ENCODE measurements at places on chromosomes 1 and 21.

GRCh38 chr21:46067505-46068201 is 30.3 kb upstream of the COL6A2 start:
- DNase-seq, result no peak

DNA sequence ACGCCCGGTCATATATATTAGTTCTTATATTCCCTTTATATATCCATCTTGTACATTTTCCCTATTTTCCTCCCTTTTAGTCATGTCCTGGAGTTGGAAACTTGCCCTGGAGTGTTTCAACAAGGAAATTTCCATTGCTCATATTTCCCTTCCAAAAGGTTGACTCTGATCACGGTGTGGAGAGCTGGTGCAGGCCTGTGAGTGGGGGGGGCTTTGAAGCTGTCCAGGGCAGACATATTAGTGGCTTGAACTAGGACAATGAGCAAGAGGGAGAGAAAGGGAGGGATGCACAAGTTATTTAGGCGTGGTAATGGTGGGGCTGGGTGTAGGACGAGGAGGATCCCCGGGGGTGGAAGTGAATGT is 30.4 kb upstream of the TMEM61 start:
- DNase-seq, result no peak

- peak; percentile 50 for DNase-seq
Observed at GRCh38 chr1:3222042-3222692, 153.2 kb downstream of the PRDM16 start.

DNA sequence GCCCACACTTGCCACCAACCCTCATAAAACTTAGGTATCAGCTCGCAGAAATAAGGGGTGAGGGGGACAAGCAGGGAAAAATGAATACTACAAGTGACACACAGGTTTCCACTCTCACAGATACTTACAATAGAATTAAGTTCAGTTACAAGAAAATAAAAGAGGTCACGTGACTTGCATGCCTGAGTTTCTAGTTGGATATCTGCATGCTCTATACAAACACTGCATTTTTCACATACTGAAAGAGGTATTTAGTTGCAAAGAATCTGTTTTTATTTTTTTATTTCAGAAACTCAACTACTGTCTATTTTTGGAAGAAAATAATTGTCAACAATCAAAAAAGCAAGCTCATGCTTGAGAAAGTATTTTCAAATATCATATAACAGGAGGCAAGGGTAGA is 43.5 kb downstream of the DPYD start:
- DNase-seq, result no peak

DNA sequence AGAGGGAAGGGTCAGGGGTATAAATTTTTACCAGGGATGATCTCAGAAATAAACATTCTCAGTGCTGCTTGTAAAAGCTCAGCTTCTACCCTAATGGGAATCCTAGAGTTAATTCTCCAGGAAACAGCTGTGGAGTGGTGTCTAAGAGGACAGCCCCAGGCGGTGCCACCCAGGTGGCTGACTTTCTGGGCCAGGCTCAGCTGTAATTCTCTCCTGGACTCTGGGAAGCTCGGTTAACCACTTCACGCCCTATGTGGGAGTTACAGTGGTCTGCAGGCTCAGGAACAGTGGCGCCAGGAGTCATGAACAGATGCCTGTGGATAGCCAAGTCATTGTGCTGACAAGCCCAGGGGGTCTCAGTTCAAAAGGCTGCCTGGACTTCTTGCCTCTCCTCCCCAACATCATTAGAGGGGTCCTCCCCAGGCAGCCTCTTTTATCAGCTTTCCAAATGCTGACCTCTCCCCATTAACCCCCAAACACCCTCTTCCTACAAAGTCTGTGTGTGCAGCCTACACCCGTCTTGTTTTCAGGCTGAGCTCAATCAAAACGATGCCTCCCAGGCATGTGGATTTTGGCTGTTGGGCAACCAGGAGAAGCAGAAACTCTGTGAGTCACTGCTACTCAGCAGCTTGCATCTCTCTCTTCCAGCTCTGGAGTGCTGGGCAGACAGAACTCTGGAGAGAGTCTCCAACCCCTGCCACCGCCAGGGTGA is 1.2 kb downstream of the HHIPL2 start:
- no peak for DNase-seq

- peak; percentile 44 for DNase-seq
Observed at GRCh38 chr1:162878000-162878596, 17.1 kb upstream of the CCDC190 start.

GRCh38 chr1:113247782-113248181 is 142.5 kb upstream of the MAGI3 start:
- DNase-seq, result no peak

DNA sequence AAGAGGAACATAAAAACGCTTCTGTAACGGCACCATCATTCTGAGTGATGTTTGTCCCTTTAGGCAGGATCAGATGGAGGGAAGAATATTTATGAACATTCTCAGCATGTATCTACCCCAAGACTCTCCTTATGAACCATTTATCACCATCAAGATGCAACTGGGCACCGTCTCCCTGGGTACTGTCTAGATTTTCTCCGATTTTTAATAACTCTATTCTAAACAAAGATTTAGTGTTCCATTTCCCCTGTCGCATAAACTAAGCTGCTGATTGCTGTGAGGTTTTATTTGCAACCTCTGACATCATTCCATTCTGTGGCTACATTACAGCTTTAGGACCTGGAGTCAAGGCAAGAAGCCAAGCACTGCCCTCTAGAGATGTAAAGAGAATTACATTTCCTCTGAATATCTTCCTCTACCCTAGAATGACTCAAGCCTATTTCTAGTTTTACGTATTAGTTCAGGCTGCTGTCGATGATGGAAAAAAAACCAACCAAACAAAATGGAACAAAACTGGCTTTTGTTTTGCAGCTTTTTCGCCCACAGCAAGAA is 130.1 kb upstream of the MAP1LC3C start:
- peak; percentile 23 for DNase-seq

DNA sequence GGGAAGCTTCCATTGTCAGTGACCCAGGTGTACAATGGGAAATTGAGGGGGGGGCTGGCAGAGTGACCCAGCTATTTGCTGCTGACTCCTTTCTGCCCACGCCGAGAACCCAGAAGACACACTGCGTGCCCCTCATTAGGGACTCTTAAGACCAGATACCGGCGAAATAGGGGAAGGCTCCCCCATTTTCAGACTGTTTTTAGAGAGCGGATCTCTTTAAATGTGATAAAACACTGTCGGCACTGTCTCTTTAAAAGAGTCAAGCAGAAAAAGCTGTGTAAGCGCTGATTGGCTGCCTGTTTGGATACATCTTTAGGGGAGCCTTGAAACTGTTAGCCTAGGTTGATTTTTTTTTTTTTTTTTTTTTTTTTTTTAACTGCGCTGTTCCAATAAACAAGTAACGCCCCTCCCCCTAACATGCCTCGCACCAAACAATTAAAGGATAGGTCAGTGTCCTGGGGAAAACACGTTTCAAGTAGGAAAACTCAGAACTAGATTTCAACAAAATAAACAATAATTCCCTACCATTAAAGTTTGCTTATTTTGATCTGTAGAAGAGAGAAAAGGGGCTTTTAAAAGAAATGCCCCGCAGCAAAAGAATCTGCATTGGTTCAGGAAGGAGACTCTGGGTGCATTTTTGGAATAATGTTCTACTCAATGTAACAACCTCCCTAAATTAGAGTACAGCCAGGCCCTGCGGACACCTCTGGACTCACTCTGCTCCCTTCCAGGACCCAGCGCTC is 1.4 kb upstream of the SSBP3 start:
- peak; percentile 99 for DNase-seq

DNA sequence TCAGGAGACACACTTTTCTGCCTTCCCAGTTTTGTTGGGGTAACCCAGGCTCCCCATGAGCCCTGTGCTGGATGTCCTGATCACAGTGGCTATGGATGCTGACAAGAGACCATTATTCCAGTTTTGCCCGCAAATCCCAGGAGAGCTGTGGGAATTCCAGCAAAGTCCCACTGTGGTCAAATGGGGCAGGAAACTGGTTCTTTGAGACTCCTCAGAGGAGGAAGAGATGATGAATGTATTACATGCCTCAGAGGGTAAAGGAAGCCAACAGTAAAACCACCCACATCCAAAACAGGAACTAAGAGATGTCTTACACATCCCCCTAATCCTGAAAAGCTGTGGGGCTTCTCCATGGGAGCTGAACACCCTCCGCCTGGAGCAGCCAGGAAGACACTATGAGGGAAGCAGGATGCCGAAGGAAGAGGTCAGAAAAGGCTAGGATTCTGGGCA is 12.8 kb upstream of the MPZL1 start:
- DNase-seq, result no peak

DNA sequence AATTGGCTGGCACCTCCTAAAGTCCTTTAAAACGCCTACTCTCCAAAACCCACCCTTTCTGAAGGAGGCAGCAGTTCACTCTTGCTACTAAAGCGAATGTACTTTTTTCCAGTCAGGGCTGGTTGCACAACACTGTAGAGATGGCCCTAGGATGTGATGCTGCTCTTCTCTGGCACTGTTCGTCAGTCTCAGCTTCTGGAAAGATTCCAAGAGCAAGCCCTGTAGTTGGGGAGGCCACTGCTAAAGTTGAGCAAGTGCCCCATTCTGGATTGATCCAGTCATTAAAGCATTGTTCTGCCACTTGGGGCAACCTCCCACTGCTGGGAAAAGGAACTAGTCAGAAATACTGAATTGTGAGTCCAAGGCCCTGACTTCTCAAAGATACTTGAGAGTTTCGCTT is 28.5 kb upstream of the KCNQ4 start:
- DNase-seq, result peak; percentile 16
